Stimulated activated CD8-positive, alpha-beta memory T cell treated with anti-CD3 and anti-CD28 coated beads, Interleukin-4, amount 100 ng/mL, for 48 hours (primary cell): ENCODE measurements at places on chromosomes 4 and X.
A peak's percentile ranks its signal among the peaks of the same experiment; 100 is the strongest.

DNA sequence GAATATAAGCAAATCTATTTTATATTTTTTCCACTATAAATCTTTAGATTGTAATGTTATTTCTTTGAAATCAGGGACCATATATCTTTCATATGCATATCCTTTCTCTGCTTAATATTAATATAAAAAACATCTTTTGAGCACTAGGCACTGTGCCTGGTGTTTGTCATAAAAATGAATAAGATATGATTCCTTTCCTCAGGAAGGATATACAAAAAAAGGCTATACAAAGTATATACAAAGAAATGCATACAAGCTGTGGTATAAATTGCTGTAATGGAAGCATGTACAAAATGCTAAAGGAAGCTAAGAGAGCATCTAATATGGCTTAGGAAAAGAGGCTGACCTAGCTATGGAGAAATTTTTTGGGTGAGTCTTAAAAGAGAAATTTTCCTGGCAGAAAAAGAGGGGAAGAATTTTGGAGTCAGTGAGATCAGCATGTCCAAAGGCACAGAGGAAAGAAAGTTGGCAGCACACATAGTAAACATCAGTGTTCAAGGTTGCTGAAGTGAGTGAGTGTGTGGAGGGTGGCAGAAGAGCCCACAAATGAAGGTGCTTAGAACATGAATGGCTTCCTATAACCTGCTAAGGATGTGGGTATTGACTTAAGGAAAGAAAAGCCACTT is 500.0 kb downstream of the SPRY1 start:
- no peak for DNase-seq

DNA sequence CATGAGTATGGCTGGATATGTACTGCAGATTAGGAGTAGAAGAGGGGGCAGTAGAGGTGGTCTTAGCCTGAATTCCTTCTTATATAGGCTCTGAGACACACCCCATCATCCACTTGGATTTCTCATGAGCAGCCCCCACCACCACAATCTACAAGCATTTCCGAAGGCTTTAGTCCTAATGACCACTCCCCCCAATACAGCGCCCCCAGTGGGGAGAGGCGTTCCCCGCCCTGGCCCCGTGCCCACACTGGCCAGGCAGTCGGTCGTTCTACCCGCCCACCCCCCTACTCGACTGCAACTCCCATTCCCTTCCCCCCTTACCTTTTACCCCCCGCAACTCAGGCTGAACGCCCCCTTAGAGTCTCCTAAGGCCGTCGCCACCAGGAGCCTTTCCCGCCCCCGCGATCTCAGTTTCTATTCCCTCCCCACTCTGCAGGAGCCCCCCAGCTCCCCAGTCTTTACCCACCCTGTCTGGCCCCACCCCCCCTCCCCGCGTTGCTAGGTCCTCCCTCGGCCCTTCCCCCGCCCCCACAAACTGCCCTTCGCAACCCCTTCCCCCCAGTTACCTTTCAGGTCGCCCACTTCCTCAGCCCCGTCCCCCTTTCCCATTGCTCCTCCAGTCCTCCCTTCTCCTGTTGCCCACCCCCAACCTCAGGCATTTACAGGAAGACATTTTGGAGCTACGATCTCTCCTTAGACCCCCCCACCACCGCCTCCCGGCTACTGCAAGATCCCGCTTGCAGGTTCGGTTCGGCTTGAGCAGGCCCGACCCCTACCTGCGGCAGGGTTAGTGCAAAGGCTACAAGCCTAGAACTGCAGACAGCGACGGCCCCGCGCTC is 468 bp downstream of the ZMYM3 start:
- DNase-seq = peak; percentile 63

- no peak for DNase-seq
Observed at GRCh38 chr4:102165584-102165983, 179.7 kb downstream of the SLC39A8 start.

DNA sequence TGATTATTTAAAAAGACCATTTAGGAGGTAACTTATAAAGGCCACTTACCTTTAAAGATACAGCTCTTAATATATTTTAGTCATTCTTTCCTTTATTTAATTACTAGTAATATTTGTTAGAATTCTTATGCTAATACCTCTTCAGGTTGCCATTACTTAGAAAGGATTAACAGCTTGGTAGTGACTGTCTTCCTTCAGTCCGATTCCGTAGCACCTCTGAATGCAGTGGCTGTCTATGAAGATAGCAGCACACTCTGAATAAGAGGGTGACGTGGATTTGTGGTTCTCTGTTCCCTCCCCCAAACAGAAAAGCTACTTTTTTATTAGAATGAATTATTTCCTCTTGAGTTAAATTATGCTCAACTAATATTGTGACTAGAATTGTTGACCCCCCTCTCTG is 92.6 kb upstream of the TENM3 start:
- no peak for DNase-seq

DNA sequence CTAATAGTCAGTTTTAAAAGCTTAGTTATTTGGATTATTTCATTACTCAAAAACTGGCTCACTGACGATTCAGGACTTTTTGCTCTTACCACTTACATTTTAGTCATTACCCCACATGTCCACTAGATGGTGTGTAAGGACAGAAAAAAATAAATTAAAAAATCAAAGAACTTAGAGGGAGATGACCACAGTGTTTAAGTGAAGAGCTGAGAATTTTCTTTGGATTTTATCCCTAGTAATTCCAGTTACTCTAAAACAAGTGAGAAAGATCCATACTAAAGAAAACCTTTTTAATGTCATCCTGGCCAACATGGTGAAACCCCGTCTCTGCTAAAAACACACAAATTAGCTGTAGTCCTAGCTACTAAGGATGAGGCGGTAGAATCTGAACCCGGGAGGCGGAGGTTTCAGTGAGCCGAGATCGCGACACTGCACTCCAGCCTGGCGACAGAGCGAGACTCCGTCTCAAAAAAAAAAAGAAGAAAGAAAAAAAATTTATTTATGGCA is 26.4 kb upstream of the TMPRSS11B start:
- DNase-seq = no peak

DNA sequence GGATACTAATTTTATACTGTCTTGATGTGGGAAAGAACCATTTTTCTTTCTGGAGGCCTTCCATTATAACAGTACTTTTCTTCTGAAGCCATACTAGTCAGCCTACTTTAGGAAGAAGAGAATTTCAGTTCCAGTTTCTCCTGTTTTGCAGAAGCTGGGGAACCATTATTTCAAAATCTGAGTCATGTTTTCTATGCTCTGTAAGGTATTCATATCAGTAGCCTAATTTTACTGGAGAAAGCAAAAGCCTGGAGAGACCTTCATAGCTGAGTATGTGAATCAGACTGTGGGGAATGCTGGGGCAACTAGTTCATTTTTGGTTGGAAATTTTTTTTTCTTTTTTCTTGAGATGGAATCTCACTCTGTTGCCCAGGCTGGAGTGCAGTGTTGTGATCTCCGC is 22.4 kb downstream of the AFF1 start:
- DNase-seq = no peak

DNA sequence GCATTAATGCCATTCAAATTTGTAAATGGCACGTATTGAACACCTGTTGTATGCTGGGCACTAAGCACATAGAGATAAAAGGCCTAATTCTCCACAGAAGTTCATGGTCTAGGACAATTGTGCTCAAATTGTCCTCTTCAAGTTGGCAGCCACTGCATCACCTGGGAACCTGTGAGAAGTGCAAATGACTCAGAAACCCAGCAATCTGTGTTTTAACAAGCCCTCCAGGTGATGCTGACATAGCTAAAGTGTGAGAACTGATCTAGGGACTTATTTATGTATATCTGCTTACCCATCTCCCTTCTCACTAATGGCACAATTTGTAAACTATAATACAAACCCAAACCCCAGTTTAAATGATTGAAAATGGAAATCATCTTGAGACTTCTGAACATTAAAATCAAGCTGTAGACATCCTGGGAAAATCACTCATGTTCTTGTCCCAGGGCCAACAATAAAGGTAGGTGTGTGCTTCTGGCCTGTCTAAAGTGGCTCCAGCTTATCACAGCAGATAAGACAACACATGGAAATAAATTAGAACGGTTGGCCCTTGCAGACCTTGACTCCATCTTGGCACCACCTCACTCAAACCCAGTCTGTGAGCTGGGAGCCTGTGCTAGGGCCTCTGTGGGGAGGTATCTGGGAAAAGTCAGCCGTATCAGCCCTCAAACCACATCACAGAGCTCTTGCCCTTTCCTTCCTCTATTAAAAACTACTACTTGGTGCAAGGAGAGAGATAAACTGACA is 46.8 kb downstream of the UCHL1 start:
- no peak for DNase-seq

DNA sequence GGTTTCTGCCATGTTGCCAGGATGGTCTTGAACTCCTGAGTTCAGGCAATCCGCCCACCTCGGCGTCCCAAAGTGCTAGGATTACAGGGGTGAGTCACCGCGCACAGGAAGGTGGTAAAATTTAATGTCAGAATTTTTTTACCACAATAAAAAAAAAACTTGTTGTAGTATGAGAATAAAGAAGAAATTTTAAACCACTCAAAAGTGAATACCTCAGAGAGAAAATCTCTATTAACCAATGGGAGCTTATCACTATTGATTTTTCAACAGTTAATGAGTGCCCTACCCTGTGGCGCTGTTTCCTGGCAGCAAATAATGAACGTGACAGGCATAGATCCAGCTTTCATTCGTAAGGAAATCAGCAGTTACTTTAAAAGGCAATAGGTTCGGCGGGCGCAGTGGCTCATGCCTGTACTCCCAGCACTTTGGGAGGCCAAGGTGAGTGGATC is 32.7 kb upstream of the SLC25A4 start:
- no peak for DNase-seq

DNA sequence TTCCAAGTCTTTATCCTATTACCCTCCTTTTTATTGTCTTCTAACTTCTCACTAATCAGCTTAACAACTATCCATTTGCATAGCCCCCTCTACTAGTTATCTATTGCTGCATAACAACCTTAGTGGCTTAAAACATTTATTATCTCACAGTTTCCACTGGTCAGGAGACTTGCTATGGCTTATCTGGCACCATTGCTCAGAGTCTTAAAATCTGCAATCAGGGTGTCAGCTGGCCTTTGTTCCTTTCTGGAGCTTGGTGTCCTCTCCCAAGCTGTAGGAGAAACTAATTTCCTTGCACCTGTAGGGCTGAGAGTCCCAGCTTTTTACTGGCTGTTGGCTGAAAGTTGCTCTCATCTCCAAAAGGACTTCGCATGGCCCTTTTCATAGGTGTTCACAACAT is 137.0 kb upstream of the SMIM31 start:
- DNase-seq = no peak

- no peak for DNase-seq
Observed at GRCh38 chrX:44585866-44586265, 43.2 kb upstream of the FUNDC1 start.

DNA sequence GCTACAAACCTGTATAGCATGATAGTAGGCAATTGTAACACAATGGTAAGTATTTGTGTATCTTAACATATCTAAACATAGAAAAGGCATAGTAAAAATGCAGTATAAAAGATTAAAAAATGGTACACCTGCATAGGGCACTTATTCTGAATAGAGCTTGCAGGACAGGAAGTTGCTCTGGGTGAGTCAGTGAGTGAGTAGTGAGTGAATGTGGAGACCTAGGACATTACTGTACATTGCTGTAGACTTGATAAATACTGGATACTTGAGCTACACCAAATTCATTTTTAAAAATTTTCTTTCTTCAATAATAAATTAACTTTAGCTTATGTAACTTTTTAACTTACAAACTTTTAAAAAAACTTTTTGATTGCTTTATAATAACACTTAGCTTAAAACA is 68.2 kb upstream of the MAML3 start:
- DNase-seq = no peak

DNA sequence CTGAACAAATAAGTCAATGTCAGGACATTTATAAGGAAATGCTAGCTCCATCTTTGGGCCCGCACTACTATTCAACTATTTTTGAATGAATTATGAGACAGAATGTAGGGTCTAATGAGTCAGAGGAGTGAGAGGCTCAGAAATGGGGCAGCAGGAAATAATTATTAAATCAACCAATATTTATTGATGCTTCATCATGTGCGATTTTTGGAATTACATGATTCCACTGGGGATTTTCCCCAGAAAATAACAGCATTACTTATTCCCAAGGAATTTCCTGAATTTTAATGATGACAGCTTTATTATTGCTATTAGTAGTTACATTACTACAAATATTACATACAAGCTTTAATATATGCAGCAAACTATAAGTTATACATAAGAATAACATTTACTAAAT is 49.3 kb upstream of the PHF8 start:
- DNase-seq = no peak

DNA sequence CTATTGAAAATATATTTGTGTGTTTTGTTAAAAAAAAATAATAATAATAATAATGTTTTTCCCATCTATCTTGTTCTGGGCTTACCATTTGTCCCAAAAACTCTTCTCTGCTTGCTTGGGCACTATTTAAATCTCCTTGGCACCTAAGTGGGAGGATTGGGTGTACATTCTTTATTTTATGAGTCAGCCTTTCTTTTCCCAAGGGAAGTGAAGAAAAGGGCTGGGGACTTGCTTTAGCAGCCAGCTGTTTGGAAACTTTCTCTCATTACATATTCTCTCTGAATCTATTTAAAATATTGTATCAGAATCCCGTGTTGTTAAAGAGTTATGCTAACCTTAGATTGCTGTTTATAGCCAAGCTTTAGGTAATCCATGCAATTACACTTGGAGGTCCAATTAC is 2332.4 kb downstream of the ARAP2 start:
- no peak for DNase-seq

- DNase-seq = no peak
Observed at GRCh38 chr4:1495416-1496115, 89.3 kb upstream of the NKX1-1 start.

- DNase-seq = no peak
Observed at GRCh38 chrX:22985958-22986357, 13.8 kb upstream of the DDX53 start.

GRCh38 chrX:107845625-107846024 is 20.0 kb downstream of the MID2 start:
- peak; percentile 26 for DNase-seq

DNA sequence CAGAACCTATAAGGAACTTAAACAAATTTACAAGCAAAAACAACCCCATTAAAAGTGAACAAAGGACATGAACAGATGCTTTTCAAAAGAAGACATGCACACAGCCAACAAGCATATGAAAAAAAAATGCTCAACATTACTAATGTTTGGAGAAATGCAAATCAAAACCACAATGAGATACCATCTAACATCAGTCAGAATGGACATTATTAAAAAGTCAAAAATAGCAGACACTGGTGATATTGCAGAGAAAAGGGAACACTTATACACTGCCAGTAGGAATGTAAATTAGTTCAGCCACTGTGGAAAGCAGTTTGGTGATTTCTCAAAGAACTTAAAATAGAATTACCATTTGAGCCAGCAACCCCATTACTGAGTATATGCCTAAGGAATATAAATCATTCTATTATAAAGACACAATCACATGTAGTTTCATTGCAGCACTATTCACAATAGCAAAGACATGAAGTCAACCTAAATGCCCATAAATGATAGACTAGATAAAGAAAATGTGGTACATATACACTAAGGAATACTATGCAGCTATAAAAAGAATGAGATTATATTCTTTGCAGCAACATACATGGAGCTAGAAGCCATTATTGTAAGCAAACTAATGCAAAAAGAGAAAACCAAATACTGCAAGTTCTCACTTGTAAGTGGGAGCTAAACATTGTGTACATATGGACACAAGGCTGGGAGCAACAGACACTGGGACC is 1509.4 kb downstream of the TECRL start:
- DNase-seq = no peak
